ENCODE measurements at places on chromosomes 5 and 9. TPM values are rescaled to one million over a fixed set of nuclear protein-coding genes. Genes with fewer than 3 reads are reported as not detected.

The RPL12 gene
- total RNA-seq: 2,609 TPM

The PLPP7 gene
- 0.08 TPM for total RNA-seq

The FGF18 gene
- total RNA-seq: 0.62 TPM

The ZNF189 gene
- total RNA-seq: 6.4 TPM

The TLX3 gene
- total RNA-seq: not detected

The PKD2L2 gene
- total RNA-seq: not detected

The PCDHGA2 gene
- 0.62 TPM for total RNA-seq

The HTR1A gene
- total RNA-seq: not detected

The KCNV2 gene
- total RNA-seq: not detected

The NR4A3 gene
- total RNA-seq: 2.1 TPM

The PCDHB6 gene
- total RNA-seq: 1.1 TPM

The SIT1 gene
- not detected for total RNA-seq

The NADK2 gene
- total RNA-seq: 11.8 TPM

The WNT8A gene
- total RNA-seq: not detected
